Ovary (tissue), 10 donors: ENCODE measurements at places on chromosomes 7 and 10. TPM values are rescaled to one million over a fixed set of nuclear protein-coding genes. Genes with fewer than 3 reads are reported as not detected.

DNA sequence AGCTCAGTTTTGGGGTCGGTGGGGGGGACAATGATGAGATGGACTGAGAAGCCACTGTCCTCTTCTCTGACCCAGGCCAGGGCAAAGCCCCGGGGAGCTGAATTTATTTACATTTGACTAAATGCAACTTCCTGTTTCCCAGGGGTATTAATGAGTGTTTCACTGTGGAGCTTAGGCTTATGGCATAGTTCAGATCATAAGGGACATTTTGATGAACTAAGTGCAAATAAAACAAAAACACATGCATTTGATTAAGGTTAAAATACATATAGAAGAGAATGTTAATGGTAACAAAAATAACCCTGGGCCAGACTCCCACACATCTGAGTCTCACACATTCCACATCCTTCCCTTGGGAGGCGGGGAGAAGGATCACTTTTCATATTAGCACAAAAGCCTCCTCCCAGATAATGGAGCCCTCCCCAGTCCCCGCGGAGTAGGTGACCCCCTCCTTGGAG lies 320.6 kb downstream of the FRMD4A start:
- DNase-seq, result no peak

- no peak for DNase-seq
Measured at GRCh38 chr7:104007614-104008013, 18.2 kb upstream of the RELN start.

GRCh38 chr7:99557940-99558305 lies 519 bp upstream of the ZNF655 start:
- DNase-seq, result no peak

- no peak for DNase-seq
Measured at GRCh38 chr7:13742126-13742525, 247.3 kb downstream of the ETV1 start.

DNA sequence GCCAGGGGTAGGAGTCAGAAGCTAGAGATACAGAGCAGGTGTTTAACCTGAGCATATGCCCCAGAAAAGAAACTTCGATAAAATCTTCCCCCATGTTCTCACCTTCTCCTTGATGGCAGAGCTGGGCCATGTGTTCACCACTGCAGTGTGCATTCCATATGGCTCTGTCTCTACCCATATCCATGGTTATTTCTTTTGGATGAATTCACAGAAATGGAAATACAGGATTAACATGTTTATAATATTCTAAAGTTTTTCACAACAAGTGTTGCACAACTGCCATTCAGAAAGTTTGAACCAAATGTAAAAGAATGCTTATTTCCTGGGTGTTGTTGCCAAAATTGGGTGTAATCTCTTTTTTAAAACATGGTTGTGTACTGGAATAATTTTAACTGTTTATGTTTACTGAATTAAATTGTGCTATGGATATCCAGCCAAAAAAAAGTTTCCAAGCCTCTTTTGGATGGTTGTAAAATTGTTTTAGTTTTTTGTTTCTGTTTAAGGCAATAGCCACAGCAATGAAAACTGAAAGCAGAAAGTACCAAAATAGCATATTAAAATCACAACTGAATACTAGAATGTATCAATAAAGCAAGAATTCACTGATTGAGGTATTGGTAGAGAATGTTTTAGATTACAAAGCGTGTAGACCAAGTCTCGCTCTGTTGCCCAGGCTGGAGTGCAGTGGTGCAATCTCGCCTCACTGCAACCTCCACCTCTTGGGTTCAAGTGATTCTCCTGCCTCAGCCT lies 19.9 kb upstream of the CCNY start:
- no peak for DNase-seq

GRCh38 chr7:45177801-45178200 lies 20.2 kb downstream of the RAMP3 start:
- DNase-seq, result no peak

DNA sequence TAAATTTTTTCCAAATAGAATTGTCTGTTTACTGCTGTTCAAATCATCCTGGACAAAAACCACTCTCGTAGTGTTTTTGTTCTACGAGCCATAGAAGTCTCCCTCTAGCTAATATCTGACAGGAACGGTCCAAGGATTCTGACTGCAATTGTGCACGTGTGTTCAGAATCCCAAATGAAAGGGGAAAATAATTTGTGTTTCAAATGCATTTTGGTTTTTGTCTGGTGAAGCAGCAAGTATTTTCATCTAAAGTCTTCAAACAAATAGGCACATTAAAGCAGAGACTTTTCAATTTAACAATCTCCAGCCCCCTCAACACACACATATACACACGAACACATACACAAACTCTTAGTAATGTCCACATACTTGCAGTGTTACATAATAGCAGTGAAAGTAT lies 475 bp downstream of the NEUROD6 start:
- no peak for DNase-seq

DNA sequence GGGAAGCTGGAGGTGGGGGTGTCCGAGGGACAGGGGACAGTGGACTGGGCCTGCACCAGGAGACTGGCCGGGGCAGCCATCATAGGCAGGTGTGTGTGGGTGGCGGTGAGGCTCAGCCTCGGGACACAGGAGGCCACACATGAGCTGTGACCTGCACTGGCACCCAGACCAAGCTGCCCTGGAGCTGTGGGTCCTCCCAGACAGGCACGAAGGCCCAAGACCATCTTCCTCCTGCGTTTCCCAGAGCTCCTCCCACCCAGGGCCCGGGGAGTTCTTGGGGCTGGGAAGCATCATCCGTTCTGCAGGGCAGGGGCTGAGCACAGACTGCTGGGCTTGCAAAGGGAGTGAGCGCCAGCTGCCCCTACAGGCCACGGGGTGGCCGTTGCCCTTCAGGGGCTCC lies 87.4 kb downstream of the PDGFA start:
- DNase-seq, result no peak

DNA sequence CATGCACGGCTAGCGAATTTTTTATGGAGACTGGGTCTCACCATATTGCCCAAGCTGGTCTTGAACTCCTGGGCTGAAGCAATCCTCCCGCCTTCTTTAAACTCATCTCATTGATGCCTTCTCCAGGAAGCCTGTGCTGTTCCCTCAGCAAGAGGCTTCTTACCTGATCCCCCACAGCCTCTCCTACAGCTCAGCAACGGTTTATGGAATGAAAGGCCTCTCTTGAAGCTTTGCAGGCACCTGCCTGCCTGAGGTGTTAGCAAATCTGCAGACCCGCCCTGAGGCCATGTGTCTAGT lies 468 bp upstream of the TRIM56 start:
- DNase-seq, result no peak

DNA sequence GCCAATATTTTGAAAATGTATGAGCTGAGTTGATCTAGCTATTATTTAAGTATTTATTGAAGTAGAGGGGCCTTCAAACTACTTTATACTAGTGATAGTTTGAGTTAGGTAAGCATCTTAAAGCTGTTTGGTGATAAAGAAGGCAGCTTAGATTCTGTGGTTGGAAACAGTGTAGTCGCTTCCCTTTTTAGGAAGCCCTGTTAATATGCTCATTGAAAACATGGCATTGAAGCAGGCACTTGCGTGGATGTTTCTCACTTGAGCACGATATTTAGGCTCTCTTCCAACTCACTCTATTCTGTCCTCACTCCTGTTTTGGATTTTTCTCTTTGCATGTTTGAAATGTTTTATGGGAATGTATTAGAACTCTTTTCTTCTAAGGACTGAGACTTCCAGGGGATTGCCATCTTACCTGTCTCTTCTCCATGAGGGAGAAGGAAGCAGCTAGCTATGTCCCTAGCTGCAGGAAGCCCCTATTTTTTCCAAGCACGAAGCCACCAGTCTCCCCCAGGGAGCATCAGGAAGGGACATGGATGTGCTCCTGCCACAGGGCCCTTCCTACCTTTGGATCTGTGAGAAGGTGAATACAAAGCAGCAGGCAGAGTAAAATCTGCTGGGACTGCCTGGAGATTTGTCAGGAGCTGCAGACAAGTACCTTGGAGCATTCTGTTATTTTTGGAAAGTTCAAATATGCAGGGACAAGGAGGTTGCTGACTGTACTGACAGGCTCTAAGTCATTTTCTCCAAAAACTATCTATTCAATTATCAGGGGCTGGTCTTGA lies 22.0 kb upstream of the BMPR1A start:
- no peak for DNase-seq

GRCh38 chr7:120190109-120190508 lies 82.9 kb upstream of the KCND2 start:
- no peak for DNase-seq

DNA sequence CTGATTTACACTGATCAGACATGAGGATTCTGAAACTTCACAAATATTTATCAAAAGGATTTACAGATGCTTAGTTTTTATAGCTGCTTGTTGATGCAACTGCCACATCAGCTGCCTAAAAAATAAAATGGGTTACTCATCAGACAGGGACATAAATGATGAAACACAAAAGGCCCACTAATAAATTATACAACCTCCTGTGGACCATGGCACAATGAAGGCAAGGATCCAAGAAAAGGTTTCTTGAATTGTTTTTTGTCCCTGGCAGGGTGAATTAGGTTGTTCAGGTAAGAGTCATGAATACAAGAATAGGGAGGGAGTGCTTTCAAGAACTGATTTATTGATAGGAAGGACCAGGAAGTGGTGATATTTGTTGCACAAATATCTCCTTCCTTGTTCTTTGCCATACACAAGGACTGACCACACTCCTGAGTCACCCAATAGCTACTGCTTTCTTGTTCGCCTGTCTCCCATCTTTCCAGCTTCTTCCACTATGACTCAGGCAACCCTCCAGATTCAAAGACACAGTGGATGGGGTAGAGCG lies 234.5 kb downstream of the AHR start:
- no peak for DNase-seq

GRCh38 chr7:15104411-15105092 lies 202.0 kb upstream of the DGKB start:
- no peak for DNase-seq

DNA sequence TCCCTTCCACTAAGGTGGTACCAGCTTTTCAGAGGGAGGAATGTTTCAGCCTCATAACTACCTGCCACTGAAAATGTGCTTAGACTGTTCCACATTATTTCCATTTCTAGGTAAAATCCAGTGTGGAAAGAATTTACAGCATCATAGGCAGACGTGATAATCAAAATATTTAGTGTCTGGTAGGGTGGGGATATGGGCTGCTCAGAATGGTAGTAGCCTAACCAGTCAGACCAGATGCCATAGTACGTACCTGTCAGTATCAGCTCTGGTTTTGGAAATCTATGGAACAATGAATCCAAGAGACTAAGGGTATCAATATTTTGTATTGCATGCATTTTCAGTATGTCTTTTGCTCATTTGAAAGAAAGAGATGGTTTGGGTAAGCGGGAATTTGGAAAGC lies 76.8 kb upstream of the APBB1IP start:
- DNase-seq, result no peak

- peak; percentile 92 for DNase-seq
Measured at GRCh38 chr10:73625884-73626752, 15.2 kb downstream of the MYOZ1 start.

- DNase-seq, result no peak
Measured at GRCh38 chr10:75019370-75019769, 92.1 kb upstream of the SAMD8 start.

DNA sequence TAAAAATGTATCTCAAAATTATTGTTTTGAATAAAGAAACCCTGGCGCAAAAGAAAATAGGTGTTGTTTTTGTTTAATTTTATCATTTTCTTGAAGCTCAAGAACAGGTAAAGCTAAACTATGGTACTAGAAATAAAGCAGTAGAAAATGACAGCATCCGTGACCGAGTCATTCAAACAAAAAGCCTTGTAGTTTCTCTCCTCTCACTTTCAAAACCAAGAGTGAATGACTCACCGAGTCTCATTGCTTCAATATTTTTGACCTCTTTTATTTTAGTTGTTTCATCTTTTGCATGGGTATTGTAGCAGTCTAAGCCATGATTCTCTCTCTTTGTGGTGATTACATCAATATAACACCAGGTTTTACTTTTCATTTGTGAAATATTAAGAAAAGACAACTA lies 396.5 kb downstream of the POM121L12 start:
- DNase-seq, result no peak

DNA sequence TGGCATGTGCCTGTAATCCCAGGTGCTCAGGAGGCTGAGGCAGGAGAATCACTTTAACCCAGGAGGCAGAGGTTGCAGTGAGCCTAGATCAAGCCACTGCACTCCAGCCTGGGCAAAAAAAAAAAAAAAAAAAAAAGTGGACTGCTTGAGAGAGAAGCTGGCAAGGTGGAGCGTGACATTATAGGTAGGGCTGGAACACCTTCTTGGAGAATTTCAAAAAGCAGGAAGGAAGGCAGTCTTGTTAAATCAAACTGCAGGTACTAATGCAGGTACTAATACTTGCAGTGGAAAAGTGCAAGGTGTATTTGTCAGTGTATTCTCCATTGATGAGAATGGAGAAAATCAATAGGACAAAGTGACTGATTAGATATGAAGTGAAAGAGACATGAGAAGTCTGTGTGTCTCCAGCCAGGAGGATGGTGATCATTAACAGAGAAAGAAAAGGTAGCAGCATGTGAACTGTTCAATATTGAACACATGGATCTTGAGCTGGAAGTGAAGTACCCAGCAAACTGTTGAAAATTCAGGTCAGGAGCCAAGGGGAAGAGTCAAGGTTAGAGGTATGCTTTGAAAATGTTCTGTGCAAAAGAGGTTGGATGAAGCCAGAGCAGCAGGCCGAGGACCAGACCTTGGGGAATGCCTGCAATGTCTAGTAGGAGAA lies 12.6 kb upstream of the SLC16A12 start:
- DNase-seq, result no peak

GRCh38 chr7:7861211-7861633 lies 107.4 kb upstream of the GLCCI1 start:
- DNase-seq, result no peak

DNA sequence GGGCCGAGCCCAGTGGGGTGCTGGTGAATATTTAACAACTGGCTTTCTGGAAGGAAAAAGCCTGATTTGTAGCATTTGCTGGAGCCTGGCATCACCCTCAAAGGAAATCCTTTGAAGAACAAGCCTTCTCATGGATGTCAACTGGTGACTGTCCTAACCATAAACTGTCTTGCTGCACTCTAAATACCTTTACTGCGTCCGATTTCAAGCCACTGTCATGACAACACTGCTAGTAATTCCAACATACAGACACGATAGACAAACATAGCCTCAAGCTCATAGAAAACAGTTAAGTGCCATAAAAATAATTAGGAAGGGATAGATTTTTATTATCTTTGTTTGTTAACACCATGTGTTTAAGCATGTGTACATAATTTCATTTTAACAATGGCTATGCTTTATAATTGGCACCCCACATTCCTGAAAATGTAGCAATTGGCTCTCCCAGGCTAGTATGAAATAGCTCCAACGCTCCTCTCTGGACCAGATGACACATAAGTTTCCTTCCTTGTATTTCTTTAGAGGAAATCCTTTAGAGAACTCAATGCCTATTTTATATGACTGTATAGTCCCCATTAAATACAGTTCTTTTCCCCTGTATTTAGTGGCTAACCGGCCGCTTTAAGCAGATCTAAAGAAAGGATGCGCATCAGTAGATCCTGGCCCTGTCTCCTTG lies 273.4 kb downstream of the PRPF18 start:
- DNase-seq, result no peak

GRCh38 chr7:152402384-152403250 lies 33.2 kb downstream of the KMT2C start:
- no peak for DNase-seq

The SERPINE1 gene
- 26.5 TPM for total RNA-seq

The MUC3A gene
- 0.72 TPM for total RNA-seq

The ITPRID1 gene
- not detected for total RNA-seq

The FGFBP3 gene
- total RNA-seq, result 1.4 TPM

The AKR1D1 gene
- total RNA-seq, result not detected

The PODXL gene
- total RNA-seq, result 41.8 TPM

The ELOVL3 gene
- not detected for total RNA-seq

The ATOH7 gene
- not detected for total RNA-seq

The FGFR2 gene
- 29.7 TPM for total RNA-seq

The WNT8B gene
- 0.34 TPM for total RNA-seq
